ENCODE measurements at places on chromosomes 11 and 22. TPM values are rescaled to one million over a fixed set of nuclear protein-coding genes. Genes with fewer than 3 reads are reported as not detected.

DNA sequence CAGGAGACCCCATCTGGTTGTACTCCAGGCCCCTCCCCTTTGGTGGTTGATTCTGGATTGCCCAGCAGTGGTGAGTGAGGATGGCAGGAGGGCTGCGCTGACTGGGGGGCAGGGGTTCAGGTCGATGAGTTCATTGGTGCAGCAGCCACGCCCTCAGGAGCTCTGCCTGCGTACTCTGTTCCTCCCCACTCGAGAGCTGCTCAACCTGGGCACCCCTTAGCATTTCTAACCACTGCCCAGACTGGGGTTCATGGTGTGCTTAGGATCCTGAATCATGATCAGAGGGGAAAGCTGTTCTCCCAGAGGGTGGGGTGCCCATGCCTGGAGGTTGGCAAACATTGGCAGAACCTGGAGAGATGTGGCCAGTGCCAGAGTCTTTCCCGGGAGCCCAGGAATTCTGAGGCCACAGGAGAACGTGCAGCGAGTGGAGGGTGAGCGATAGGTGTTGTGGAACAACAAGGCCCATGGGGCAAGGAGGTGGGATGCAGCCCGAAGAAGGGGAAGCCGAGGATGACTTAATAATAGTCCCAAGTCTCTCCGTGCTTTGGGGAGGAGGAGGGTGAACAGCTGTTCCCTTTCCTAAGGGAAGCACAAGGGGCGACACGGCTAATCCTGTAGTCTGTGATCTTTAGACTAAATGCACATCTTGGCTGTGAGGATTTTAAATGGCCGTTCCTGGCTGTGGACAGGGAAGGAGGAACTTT is 75.5 kb downstream of the SCN3B start:
- no peak for DNase-seq

- DNase-seq = no peak
Observed at GRCh38 chr22:25131198-25131887, 68.3 kb upstream of the CRYBB3 start.

- DNase-seq = peak; percentile 84
Observed at GRCh38 chr22:25404928-25405816, 159.3 kb upstream of the GRK3 start.

The PATE4 gene
- total RNA-seq = not detected

The OR6T1 gene
- total RNA-seq = not detected

The OR5P2 gene
- total RNA-seq = not detected

- no peak for DNase-seq
Observed at GRCh38 chr11:119406005-119406404, 17.0 kb downstream of the THY1 start.

- no peak for DNase-seq
Observed at GRCh38 chr11:59427068-59427382, 812 bp upstream of the OR5A2 start.

The OVOL1 gene
- not detected for total RNA-seq

DNA sequence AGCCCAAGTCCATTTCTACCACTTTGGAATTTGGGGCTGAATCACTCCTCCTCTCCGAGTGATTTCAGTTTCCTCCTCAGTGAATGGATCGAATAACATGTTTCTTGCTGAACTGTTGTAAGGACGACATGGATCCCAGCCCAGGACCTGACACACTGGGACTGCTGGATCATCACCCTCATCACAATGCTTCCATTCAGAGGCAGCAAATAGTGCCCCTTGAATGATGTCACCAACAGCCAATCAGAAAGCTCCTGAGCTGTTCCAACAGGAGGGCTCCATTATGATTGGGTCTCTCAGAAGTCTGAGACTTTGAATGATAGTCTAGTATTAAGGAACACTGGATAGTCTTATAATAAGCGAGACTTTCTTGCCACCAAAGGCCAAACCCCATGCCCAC is 158.9 kb downstream of the MYO18B start:
- peak; percentile 63 for DNase-seq

DNA sequence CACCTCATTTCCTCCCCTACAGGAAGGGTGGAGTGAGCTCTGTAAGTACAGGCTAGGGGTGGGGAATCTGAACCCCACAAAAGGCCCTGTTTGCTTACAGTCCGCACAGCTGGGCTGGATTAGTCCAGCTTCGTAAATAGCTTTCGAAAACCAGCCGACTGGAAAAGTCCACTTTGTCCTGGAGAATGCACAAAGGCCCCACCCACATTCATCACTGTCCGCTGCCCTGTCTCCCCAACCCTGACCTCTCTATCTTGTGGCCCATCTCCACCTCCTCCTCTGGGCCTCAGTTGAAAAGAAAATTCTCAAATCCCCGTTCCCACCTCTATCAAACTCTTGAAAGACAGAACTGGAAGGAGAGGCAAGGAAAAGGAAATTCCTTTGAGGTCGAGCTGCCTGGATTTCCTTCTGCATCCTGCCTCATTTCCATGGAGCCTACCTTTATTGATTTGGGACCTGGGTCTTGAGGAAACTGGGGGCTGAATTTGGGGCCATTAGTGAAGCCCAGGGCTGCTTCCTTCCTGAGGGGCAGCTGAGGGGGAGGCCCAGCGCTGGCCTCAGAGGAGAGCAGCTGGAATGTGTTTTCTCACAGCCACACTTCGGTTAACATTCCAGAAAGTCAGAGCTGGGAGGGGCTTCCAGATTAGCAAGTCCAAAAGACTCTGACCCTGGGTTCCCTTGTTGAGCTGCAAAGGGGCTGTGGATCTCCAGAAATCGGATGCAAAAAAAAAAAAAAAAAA is 147.6 kb downstream of the FBXO7 start:
- peak; percentile 78 for DNase-seq

DNA sequence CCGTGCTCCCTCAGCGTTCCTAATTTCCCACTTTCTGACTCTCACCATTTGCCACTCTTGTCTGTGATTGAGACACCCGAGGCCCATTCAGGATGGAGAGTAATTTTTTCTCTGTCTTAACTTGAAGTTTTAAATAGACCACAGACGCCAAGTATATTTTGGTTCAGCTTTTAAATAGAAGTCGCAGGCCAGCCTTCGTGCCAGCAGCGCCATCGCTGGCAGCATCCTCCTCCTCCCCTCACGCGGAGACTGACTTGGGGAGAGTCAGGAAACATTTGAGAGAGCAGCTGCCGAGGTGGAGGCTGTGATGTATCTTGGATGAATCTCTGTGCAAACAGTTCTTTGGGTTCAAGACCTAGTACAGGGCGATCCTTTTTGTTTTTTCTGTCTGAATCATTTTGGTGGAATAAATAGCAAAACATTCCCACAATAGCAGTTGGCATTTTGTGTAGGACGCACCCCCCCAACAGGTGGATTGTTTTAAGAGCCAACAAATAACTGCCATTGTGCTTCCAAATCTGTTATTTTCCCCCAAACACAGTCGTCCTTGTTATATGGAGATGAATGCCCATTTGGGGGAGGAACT is 889 bp upstream of the DMC1 start:
- peak; percentile 22 for DNase-seq

DNA sequence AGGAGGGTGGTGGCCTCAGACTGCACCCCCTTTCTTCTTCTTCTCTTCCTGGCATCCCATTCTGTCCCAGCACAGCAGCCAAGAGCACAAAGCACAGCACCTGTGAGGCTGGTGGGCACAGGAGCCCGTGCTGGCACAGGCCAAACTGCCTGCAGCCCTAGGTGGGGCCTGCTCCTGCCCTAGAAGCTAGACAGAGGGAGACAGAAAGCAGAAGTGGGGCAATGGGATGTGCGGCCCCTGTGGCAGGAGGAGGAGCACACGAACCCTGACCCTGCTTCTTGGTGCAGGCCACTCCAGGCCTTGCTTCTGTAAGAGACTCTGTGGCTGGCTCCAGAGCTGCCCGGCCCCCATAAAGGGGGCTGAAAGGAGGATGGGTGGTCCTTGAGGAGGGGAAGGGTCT is 3.9 kb upstream of the PTS start:
- DNase-seq = no peak

DNA sequence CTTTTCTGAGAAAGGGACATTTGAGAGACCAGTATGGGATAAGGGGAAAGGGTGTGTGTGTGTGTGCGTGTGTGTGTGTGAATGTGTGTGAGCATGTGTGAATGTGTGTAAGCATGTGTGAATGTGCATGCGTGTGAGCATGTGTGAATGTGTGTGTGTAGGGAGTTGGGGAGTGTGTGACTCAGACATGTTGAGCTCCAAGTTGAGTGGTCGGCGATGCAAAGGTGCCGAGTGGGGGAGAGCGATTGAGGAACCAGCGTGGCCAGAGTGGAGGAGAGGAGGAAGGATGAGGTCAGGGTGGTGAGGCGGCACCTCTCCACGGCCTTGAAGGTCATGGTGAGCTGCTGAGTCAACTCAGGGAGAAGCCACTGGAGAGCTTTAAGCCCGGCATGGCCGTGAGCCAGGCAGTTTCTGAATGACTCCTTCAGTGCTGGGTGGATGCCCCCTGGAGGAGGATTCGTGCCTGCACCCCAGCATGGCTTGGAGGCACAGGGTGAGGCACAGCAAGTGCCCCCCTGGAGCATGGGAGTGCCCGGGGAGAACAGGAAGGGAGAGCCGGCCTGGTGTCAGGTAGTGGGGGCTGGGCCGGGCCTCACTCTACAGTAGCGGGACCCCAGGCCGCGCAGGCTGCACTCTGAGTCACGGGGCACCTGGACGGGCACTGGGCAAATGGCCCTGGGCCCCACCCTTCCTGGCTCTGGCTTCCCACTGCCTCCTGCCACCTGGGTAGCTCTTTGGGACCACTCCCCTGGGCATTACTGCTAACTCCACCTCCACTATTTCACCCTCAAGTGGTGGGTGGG is 8.2 kb upstream of the CCDC88B start:
- DNase-seq = peak; percentile 82

The SDF2L1 gene
- total RNA-seq = 13.0 TPM

DNA sequence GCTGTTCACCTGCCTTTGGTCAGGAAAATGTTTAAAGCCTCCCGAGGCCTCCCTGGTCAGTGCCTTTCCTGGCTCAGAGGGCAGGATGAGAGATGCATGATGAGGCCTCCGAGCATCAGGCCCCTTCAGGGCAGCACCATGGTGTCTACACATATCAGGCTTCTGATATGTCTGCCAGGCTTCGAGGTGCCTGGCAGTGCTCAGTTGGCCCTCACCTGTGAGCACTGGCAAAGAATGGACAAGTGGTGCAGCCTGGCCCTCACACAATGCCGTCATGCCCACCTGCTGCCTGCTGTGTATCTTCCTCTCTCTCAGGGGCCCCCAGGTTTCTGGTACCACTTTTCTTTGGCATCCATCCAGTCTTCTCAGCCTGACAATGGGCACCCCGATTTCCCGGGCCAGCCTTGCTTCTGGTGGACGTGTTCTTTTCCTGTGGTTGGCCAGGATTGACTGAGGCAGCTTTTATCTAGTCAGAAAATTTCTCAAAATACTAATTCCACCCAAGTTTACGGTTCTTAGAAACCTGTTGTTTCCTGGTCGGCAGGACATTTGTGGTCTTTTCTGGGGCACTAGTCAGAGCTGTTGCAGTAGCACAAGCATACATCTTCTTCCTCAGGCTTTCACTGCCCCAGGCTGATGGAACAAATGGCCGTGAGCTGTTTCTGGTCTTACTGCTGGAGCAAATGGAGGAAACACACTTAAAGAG is 76.8 kb upstream of the SUSD2 start:
- DNase-seq = no peak

The MYBPC3 gene
- total RNA-seq = 0.44 TPM

DNA sequence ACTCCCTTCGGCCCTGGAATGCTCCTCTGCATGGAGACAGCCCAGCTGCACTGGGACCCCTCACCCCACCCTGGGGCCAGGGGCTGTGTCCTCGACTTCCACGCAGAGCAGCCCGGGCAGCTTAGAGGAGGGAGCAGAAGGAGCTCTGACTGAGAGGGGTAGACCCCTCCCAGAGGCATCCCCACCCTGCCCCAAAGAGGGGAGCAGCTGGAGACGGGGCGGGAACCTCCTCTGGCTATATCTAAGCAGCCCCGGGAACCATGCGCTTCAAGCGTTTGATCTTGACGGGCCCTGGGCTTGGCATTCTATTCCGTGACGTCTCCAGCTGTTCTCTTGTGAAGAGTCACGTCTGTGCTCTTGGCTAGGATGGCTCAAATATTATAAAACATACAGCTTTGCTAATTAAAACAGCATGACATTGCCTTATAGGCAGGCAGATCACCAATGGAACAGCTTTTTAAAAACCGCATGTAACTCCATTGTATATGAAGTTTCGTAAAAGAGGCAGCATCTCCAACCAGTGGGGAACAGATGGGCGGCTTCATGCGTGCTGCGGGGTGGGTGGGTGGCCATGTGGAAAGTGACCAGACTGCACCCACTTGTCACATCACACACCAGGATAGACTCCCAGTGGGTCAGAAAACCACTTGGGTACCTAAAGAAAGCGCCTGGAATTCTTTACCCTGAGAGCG is 7.7 kb downstream of the KCNQ1 start:
- DNase-seq = peak; percentile 22

GRCh38 chr11:121310908-121311307 is 18.3 kb downstream of the SC5D start:
- no peak for DNase-seq

DNA sequence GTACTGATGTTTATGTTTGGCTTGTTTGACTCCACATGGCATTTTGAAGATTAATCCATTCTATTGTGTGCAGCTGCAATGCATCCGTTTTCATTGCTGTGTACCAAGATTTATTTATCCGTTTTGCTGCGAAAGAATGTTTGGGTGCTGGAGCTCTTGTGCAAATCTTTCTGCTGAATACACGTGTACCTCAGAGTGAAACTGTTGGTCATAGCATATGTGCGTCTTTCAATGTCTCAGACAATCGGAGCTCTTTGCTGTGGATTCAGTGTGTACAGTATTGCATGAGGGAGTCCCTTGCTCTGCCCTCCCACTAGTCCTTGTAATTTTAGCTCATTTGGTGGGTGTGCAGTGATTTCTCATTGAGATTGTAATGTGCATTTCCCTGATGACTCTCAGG is 545.4 kb downstream of the TBC1D22A start:
- DNase-seq = no peak

DNA sequence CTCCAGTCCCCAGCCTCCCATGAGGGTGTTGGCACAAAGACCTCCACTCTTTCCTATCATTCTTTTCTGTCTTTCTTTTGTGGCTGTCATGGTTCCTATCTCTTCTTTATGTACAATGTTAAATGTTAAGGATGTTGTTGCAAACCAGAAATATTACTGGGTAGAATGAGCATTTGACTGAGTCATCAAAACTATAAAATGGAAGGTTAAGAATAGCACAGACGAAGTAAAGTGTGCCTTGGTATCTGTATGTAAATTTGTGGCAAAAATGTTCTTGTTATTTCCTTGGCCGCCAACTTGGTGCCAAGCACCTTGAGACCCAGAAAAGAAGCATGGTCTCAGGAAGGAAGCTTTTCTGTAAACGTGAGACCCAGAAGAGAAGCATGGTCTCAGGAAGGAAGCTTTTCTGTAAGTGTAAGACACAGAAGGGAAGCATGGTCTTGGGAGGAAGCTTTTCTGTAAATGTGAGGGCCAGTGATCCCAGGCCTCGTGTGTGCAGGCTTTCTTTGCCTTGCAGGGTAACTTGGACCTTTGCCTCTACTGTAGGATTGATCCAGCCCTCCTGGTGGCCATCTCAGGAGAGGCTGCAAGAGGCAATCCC is 6.7 kb upstream of the PKP3 start:
- DNase-seq = no peak

GRCh38 chr11:61969838-61970662 is 2.6 kb upstream of the FTH1 start:
- no peak for DNase-seq

GRCh38 chr11:7846003-7846402 is 49.3 kb upstream of the OR5P2 start:
- no peak for DNase-seq

Measured in psoas muscle (tissue), 8 donors.